Eye (tissue), 1 donor: ENCODE measurements at places on chromosomes 13 and 19.

DNA sequence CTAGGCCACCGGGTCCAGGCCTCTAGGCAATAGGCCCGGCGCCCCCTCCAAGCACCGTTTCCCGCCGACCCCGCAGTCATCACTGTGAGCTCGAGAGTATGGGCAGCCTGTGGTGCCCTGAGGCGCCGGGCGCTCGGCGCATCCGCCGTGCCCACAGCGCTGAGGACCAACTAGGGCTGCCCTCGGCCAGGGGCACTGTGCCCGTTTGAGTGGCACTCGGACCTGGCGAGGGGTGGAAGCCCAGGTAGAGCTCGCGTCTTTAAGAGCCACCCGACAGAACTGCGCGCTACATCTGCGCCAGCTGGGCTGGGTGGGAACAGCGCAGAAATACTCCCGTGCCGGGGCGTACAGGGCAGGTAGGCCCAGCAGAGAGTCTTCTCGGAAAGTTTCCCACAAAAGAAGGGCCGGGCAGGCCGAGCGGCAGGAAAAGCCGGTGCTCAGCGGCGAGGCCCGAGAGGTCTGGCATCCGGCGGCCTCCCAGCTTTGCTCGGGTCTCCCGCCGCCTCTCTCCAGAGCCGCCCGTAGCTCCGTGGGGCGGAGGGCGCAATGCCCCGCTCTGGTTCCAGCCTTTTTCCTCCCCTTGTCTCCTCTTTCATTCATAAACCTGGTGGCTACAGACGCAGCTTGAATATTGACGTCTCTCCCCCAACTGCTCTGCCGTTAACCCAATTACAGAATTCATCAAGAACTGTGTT is 5.4 kb upstream of the SOX1 start:
- DNase-seq, result no peak

DNA sequence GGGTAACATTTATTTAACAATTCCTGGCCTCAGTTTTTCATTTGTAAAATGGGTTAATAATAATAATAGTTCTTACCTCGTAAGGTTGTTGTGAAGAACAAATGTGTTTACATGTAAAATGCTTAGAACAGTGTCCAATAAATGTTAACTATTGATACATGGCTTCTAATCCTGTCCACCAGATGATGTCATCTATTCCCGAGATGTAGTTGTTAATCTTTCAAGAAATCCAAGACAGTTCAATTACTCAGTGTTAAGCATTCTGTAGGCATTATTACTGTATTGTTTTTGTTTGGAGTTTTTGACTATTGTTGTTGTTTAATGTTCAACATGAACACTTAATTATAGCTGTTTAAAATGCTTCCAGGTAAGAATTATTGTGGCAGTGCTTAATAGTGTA is 131.0 kb upstream of the FNDC3A start:
- no peak for DNase-seq

- no peak for DNase-seq
Measured at GRCh38 chr13:37010424-37010823, 9.8 kb downstream of the EXOSC8 start.

DNA sequence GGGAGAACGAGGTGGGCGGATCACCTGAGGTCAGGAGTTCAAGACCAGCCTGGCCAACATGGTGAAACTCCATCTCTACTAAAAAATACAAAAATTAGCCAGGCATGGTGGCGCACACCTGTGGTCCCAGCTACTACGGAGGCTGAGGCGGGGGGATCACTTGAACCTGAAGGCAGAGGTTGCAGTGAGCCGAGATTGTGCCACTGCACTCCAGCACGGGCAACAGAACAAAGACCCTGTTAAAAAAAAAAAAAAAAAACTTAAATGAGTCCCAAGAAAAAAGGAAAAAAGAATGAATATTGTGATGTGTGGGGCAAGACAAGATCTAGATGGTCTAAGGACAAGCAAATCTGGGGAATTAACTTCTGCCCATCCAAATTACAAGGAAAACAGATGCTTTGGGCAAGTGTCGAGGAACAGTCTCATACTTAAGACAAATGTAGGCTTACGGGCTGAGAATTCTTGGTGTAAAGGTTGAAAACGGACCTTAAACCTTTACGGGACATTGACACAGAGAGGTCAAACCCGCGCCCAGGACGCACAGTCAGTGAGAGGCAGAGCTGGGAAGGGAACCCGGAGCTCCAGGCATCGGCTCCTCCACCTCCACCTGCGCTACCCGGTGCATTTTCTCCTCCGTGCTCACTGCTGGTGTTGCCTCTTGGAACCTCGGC is 656 bp upstream of the ZNF324 start:
- DNase-seq, result no peak

DNA sequence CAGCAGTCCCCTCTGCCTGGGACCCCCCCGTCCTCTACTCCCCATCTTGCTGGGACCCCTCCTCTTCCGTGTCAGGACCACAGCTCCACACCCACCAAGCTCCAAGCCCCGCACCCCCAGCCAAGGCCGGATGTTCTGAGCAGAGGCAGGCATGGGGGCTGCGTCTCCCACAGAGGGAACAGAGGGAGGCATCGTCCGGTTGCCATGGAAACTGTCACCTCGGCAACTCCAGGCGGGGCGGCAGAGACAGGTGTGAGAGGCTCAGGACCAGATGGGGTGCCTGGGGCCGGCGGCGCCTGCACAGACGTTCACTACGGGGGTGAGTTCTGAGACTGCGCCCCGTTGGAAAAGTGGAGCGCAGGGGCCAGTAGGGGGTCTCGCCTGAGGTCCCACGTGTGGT is 5.4 kb downstream of the RNU6-9 start:
- peak; percentile 83 for DNase-seq

DNA sequence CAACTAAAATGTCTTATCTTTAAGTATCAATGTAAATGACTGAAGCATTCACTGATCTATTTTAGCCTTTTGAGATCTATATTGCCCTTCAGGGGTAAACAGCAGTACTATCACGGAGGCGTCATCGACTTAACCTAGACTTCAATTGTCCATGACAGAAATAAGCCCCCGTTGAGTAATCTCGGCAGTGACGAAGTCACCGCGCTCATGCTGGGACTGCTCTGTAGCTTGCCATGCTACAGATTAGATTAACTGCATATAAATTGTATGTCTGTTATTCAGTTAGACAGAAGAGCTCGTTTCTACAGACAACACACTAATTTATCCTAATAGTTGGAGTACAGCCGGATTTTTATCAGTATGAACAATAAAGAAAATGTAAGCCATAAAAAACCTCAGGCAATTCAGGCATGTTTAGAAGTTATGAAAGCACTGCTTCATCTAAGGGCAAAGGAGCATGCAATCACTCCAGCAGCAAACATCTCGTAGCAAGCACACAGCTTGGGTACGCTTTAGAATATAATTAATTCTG is 56.6 kb downstream of the TUBGCP3 start:
- DNase-seq, result no peak

DNA sequence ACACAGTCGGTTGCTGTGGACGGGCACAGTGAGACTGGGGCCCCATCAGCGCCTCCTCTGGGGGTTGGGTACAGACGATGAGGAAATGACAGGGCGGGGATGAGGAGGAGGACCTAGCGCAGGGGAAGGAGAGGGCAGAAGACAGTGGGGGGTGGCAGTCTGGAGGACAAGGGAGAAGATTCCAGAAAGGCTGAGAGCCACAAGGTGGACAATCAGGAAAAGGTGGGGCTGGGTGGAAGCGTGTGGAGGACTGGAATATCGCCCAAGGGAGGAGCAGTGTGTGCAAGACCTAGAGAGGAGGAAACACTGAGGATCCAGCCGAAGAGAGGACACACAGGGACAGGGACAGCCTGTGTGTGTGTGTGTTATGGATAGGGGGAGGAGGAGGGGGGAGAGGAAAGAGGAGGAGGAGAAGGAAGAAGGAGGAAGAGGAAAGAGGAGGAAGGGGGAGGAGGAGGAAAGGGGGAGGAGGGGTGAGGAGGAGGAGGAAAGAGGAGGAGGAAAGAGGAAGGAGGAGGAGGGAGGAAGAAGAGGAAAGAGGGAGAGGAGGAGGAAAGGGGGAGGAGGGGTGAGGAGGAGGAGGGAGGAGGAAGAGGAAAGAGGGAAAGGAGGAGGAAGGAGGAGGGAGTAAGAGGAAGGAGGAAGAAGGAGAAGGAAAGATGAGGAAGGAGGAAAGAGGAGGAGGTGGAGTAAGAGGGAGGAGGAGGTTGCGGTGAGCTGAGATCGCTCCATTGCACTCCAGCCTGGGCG is 15.8 kb upstream of the GARIN5A start:
- DNase-seq, result peak; percentile 51

- no peak for DNase-seq
Measured at GRCh38 chr13:28753946-28754345, 35.2 kb upstream of the SLC46A3 start.

DNA sequence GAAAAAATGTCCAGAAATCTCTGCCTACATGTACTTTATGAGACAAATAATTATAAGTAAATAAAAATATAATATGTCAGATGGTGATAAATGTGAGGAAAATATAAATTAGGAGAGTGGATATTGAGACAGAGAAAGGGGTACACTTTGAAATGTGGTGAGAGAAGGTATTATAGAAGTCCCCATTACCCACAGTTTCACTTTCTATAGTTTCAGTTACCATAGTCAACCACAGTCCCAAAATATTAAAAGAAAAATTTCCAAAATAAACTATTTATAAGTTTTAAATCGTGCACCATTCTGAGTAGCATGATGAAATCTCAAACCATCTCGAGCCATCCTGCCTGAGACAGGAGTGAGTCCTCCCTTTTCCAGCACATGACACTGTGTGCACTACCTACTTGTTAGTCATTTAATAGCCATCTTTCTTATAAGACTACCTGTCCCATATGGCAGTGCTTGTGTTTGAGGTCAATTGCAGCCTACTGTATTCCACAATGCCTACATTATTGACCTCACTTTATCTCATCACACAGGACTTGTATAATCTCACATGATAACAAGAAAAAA is 653.7 kb downstream of the DACH1 start:
- no peak for DNase-seq

DNA sequence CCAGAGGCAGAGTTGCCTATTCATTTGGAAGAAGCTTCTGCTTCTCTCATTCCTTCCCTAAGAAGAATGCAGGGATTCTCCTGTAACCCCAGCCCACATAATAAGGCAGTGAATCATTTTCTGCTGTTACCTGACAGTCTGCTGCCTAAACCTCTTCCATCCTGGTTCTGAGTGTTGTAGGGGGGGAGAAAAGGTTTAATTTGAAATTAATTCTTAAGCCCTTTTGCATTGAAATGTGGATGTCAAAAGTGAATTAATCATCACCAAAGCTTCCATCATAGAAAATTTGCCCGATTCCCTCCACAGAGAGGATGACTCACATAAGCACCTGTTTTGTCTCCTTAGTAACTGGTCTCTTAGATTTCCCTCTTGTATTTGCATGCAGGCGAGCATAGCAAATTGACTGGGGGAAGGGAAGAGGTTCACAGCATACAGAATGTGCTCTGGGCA is 146.7 kb upstream of the FNDC3A start:
- DNase-seq, result no peak

DNA sequence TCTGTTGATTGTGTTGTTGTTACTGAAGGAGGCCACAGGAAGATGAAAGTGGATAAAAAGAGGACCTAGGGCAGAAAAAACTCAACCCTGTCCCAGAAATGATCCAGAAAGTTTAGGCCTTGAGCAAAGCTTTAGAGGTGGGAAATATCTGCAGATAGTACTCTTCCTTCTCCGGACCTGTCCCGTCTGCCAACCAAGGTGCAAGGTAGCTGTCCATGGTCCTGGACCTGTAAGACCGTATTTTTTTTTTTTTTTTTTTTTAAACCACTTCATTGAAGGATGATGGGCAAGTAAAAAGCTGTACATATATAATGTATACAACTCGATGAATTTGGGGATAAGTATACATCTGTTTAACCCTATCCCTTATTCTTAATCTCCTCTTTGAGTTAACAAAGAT is 225.9 kb downstream of the OLFM4 start:
- peak; percentile 59 for DNase-seq

DNA sequence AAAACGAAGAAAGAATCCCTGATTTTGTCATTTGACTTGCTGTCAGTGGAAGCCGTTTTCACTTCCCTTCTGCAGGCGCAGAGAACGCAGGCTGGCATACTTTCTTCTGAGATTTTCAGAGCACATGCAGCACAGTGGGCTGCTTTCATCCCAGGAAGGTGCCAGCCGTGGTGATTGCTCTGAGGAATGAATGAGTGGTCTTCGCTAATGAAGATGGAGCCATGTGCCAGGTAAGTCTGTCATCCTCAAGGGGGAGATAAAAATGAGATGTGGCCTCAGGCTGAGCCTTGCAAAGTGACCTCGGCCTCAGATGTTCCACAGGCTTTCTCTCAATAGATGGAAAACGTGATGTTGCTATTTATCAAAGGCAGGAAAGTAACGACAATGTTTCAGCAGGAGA is 94.6 kb upstream of the FARP1 start:
- DNase-seq, result no peak

- DNase-seq, result no peak
Measured at GRCh38 chr19:5354403-5354802, 13.8 kb upstream of the PTPRS start.

- DNase-seq, result no peak
Measured at GRCh38 chr19:43773725-43774102, 7.1 kb downstream of the KCNN4 start.

DNA sequence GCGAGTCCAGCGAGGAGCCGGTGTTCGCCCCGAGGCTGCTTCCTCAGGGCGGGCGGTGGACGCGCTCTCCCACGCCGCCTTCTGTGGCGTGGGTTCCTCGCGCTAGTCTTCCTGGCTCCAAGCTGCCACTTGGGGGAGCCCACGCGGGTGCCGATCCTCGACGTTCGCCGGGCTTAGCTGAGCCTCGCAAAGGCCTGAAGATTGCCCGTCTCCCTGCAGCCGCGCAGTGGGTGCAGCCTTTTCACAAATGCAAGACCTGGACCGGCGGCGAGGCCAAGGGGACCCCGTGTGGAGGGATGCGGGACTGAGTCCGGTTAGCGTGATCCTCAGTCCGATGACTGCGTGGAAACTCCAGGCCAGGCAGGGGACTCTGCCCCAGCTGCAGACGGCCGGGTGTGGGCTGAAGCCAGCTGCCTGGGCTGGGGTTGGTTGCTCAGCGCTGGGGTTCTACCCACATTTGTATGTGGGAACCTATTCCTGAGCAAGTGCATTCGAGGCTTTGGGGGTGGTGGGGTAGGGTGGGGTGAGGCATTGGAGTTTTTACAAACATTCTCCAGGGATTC is 16.6 kb upstream of the LRP3 start:
- DNase-seq, result peak; percentile 91

- peak; percentile 66 for DNase-seq
Measured at GRCh38 chr13:97976610-97977521, 23.4 kb downstream of the IPO5 start.

DNA sequence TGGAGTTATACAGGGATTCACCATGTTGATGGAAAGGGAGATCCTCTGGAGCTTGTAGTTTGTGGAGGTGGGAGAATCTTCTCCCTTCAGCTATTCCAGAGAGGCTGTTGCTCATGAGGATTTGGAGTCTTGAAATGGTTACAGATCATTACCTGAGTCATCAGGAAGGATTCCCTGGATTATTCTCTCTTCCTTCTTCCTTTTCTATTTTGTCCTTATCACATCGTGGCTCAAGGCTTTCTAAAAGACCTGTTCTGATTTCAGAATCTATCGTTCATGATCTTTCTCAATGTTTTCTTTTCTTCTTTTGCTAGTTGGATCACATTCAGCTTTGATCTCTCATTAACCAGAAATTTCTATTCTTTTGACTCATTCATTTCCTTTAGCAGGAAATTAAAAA is 196.0 kb downstream of the KLF5 start:
- no peak for DNase-seq
